ENCODE measurements at places on chromosomes 11 and 22.

GRCh38 chr22:46429325-46429853 is 93.9 kb downstream of the TRMU start:
- no peak for DNase-seq

GRCh38 chr11:46386005-46386578 is 4.6 kb downstream of the MDK start:
- no peak for DNase-seq

GRCh38 chr11:66329165-66329673 is 7.0 kb downstream of the RIN1 start:
- no peak for DNase-seq

DNA sequence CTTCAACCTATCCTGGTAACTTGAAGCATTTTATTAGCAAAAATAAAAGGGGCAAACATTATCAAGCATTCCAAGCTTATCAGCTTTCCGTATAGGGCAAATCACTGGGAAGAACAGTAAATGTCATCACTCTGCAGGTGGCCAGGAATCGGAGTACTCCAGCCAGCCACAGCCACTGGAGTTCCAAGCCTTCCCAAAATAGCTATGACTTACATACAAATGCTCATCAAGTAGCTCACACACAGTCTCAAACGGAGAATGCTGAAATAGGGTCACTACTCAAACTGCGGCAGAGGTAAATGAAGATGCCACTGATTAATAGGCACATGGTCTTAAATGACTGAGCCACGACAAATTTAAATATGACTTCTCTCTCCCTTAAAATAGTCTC is 2.1 kb downstream of the USP28 start:
- no peak for DNase-seq

Data from stimulated activated CD4-positive, alpha-beta T cell treated with anti-CD3 and anti-CD28 coated beads, Interleukin-4, amount 100 ng/mL, for 48 hours (primary cell).